HT-29 (cell line): ENCODE measurements at places on chromosomes 5 and 9.

DNA sequence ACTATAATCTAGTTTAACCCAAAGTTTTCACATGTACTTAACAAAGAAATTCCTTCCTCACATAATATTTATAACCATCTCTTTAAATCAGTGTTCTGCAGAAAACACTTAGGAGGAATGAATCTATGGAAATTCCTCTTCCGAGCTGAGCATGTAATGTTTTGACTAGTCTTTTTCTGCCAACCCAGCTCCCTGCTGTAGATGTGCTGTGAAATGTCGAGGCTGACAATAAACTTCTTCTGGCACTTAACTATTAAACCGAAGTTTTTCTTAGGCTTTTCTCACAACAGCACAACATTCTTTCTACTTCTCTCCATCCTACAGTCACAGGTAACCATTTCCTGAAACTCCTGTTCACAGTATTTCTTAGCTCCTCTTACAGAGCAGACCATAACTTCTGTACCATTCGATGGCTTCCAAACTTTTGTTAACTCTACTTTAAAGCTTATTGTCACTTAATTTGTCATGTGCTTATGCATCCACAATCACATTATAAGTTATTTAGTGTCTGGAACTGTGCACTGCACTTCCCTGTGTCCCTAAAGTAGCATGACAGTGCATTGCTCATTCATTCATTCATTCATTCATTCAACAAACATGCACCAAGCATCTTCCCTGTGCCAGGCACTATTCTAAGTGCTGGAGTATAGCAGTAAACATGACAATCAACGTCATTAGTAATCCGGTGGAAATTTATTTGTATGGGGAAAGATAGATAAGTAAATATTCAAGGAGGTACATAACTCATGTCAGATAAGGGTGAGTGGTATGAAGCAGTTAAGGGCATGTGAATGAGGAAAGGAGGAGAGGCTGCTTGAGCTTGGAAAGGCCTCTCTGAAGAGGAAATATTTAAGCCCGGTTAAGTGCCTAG is 54.6 kb downstream of the TSSK1B start:
- DNase-seq, result no peak

DNA sequence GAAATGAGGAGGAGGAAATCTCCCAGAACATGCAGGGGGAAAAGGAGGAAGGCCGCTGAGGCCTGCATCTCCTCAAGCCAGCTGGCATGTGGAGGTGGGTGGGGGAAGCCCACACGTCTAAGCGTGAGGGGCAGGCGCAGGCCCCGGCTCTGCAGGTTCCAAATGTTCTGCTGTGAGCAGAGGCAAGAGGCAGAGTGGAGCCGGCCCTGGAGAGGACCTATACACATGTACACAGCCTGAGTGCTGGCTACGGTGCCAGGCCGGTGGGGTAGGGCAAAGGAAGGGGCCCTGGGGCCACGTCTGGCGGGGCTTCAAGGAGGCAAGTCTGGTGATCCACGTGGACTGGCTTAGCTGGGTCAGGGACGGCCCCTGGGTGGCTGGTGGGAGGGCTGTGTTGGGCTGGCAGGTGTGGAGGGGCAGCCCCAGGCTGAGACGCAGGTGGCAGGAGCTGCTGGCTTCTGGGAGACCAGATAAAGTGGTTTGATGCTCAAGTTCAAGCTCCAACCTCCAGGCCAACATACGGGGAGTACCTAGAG is 26.4 kb downstream of the LPCAT1 start:
- DNase-seq, result no peak

- no peak for DNase-seq
Observed at GRCh38 chr5:145776886-145777285, 58.3 kb downstream of the PRELID2 start.

GRCh38 chr5:6728011-6728794 is 15.0 kb downstream of the TENT4A start:
- no peak for DNase-seq

GRCh38 chr5:126746290-126746689 is 30.6 kb upstream of the LMNB1 start:
- DNase-seq, result no peak

DNA sequence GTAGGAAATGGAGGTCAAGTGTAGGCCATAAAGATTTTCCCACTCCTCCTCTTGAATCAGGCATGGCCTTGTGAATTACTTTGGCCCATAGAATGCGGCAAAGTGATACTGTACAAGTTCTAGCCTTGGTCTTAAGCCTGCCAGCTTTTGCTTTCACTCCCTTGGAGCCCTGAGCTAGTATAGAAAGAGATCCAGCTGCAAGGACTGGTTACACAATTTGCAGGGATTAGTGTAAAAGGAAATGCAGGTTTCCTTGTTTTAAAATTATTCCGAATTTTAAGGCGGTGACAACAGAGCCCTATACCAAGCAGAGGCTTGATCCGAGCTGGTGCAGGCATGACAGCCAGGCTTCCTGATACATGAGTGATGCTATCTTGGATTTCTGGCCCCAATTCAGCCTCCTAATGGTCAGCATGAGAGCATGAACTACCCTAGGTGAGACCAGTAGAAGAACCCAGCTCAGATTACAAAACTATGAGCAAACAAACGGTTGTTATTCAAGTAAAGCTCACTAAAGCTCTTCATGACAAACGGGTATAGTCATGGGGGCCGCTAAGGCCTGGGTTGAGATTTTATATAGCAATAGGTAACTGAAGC is 257.9 kb downstream of the DOCK8 start:
- no peak for DNase-seq

DNA sequence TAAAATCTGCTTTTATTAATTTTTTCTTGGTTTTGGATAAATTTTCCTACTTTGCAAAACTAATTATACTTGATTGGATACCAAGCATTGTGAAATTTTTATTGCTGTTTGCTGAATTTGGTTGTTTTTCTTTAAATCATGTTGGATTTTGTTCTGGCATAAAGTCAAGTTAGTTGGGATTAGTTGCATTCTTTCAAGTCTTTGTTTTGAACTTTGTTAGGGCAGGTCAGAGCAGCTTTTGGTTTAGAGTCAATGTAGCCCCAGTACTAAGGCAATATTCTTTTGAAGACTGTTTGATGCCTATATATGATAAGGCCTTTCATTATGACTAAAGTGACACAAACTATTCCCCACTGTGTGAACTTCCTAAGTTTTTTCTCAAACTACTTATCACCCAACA is 531.1 kb downstream of the RASEF start:
- no peak for DNase-seq
